NCI-H1436 (cell line): ENCODE measurements at places on chromosomes 1 and 21.

DNA sequence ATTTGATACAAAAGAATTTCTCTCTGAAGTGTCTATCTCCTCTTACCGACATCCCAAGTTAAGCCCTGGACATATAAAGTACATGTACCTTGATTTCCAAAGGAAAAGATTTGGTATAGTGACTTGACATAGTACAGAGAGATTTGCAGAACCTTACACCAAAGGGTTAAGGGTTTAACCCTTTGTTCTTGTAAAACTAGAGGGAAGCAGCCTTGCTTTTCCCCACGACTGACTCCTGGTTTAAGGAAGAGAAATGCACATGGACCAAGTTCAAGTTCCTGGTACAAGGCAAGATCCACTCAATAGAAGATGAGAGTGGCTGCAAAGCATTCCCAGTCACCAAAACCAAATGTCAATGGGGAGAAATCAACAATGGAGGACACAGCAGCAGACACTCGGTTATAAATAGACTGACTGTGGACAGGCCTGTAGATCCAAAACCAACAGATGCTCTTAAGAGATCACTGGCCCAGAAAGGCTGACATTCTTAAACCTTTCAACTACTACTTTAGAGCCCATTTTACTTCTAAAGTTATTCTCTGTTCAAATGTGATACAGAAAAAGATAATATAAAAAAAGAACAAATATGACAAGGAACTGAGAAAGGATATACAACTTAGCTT, 69.4 kb downstream of the PUM1 start:
- DNase-seq = no peak

- no peak for DNase-seq
Measured at GRCh38 chr1:151069103-151069486, 1.5 kb upstream of the GABPB2 start.

- DNase-seq = no peak
Measured at GRCh38 chr1:107147843-107148242, 7.0 kb downstream of the NTNG1 start.

DNA sequence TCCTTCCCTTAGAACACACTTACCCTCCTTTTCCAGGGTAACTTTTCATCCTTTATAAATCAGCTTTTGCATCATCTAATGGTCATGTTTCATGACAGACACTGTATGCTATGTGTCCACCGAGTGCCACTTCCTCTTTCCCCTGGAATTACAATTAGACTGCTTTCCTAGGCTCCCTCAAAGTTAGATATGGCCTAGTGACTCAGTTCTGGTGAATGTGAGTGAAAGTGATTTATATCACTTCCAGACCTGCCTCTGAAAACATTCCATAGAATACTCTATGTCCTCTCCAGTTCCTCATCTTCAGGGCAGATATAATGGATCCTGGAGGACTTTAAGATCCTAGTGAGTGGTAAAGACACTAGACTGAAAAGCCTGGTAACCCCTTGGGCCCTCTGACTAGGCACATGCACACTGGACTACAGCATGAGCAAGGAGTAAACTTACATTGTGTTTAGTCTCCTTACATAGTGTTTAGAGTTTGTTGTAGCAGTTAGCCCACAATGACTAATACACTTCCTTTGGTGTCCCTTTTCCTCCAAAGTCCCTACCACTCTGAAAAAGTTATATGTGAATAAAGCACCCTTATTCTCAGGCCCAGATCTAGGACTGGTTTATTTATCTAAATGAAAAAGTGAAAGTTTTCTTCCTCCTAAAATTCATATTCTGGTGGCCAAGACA, 59.3 kb downstream of the GPR88 start:
- no peak for DNase-seq

DNA sequence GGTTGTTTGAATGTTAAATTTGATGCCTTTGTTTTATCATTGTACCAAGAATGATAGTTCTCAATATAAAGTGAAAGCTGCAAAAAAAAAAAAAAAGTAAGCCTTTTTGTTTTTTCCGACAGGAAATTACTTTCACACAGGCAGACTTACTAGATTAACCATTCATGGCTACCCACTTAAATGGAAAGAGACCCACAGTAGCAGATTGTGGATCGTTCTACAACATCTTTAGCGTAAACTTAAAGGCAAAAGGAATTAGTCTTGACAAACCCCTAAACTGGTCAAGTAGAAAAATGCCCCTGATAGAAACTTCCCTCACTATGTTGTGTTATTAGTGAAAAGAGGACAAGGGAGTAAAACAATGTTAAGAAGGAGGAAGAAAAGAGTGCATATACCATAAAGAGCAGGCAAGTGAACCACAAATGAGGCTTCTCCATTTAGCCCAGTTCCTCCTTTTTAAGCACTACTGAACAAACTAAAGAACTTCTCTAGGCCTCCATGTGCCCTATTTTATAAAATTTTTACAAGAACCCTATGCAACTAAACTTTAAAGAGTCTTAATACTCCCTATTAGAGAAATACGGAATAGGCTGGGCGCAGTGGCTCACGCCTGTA, 1560.3 kb downstream of the MRPL39 start:
- no peak for DNase-seq

GRCh38 chr1:172781513-172782140, 122.7 kb downstream of the FASLG start:
- DNase-seq = no peak

- no peak for DNase-seq
Measured at GRCh38 chr1:20141466-20141865, 2.3 kb downstream of the PLA2G2F start.

GRCh38 chr1:19460535-19461219, 24.7 kb downstream of the CAPZB start:
- DNase-seq = no peak

GRCh38 chr1:13523780-13524477, 10.1 kb upstream of the LRRC38 start:
- DNase-seq = no peak

- no peak for DNase-seq
Measured at GRCh38 chr1:168792592-168793125, 63.7 kb upstream of the DPT start.

GRCh38 chr1:1678581-1679380, 13.8 kb downstream of the SLC35E2B start:
- no peak for DNase-seq

DNA sequence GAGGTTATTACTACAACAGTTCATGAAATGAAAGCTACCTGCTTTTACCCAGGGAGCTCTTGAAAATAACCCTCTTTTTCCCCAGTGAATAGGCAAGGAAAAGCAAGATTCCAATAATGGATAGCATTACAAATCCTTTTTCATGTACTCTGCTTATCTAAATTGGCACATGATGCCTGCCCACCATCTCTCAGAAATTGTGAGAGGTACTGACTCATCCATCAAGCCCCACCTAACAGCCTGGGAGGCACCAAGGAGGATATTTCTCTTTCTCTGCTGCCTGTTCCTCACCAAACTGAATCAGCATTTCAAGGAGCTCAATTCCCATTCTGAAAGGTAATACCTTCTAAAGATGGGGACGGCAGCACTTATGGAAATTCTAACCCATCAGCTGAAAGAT, 34.4 kb downstream of the PALMD start:
- no peak for DNase-seq

GRCh38 chr1:161952607-161953172, 71.0 kb downstream of the OLFML2B start:
- DNase-seq = no peak

- DNase-seq = no peak
Measured at GRCh38 chr21:42834726-42835191, 44.6 kb downstream of the WDR4 start.

DNA sequence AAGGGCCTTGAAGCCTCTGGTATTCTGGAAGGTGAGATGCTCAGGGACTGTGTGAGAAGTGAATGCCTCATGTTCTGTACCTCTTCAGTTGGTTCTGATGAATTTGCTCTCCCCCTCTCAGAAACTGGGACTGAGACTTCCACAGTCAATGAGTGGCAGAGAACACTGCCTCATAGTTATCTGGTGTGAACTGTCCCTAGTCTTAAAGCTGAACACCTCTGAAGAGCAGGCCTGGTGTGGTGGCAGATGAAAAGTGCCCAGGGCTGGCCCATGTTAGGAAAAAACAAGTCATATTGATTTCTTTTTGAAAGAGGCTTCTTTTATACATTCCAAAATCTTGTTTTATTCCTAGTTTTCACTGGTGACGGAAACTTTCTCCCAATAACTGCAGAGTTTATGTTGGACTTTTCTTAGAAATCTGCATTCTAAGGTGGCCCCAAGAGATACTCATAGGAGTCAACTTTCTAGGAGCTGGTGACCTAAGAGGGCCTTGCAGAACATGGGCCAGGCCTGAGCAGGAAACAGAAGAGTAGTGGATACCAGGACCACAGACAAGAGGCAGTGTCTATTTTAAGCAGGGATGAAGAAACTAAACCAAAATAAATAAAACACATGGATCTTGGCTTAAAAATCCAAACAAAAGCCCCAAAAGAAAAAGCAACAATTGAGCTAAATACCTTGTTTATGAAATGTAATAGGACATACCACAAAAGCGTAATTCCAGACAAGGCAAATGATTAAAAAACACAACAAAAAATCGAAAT, 19.5 kb downstream of the DUSP10 start:
- no peak for DNase-seq

DNA sequence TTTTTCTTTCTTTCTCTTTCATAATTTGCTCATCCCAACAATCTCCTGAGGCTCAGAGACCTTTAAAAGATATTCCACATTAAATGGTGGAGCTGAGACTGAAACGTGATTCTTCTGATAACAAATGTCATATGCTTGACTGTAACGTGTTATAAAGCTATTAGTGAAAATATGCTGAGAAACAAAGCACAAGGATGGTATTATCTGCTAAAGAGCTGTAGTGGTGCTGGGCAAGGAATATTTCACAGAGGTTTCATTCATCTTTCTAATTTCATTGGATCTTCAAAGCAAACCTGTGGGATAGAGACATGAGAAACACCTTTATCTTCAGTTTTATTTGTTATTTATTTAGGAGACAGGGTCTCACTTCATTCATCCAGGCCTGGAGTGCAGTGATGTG, 98.1 kb upstream of the WLS start:
- DNase-seq = no peak

DNA sequence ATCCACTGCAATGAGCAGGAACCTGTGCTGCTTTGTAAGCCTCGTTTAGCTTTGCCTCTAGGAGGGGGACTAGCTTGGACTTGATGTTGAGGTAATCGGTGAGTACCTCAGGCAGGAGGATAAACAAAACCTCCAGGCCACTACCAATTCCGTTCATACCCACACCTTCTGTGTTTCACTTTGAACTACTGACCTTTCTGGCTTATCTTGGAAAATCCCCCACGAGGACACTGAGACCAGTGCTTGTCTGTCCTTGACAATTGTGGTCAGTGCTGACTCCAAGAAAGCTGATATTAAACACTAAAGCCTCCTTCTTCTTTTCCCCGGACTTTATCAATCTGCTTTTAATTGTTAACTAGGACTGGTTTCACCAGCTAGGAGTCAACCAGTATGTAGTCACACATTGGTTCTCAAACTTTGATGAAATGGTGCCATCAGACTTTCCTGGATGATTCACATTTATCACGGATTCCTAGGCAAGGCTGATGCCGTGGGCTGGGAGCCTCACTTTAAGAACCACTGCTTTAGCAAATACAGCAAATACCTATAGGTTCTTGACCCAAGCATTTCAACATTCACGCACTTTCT, 52.7 kb downstream of the TGFB2 start:
- no peak for DNase-seq

GRCh38 chr21:34276711-34277425, 86.9 kb upstream of the KCNE2 start:
- no peak for DNase-seq

DNA sequence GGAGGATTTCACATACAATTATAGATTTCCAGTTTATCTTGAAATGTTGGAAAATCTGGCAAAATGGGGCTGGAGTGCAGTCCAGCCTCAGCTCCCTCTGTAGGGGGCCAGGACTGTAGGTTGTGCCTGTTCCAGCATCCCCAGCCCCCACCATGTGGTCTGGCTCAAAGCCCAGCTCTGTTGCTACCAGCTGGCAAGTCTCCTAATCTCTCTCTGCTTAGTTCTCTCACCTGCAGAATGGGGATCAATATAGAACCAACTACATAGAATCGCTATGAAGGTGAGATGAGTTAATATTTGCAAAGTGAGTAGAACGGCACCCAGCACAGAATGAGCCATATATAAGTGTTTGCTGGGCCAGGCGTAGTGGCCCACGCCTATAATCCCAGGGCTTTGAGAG, 50.0 kb upstream of the TARDBP start:
- DNase-seq = peak; percentile 20

DNA sequence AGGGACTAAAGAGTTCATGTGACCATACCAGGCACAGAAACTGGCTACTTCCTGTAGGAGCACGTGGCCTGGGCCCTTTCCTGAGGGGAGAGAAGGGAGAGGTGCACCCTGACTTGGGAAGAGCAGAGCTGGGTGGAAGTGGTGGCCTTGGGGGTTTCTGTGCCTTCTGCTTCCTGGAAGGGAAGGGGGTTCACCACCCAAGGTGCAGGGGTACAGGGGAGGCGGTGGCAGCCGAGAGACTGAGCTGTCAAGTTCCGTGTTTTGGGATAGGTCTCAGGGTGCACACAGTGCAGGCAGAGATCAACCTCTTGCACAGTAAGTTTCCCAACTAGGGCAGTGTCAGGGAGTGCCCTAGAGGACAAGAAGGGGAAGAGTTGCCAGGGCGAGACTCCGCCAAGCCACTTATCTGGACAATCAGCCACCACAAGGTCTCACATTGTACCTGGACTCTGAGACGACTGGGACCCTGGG, 10.1 kb downstream of the HECTD3 start:
- DNase-seq = no peak

- no peak for DNase-seq
Measured at GRCh38 chr1:234123867-234124266, 219.4 kb downstream of the SLC35F3 start.

DNA sequence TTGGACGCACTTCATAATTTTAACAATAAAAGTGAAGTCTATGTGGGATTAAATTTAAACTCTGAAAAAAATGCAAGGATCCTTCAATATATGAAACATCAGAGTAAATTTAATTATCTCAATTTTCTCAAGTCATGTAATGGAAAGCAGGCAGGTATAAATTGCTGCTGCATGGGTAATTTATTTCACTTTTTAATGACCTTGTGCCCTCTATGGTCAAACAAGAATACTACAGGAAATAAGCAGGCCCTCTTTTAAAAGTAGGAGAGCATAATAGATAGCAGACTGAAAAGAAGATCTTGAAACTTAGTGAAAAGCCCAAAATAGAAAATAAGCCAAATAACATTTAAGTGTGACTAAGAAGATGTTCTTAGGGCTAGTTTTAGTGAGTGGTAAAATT, 22.9 kb downstream of the BCAS2 start:
- DNase-seq = no peak

DNA sequence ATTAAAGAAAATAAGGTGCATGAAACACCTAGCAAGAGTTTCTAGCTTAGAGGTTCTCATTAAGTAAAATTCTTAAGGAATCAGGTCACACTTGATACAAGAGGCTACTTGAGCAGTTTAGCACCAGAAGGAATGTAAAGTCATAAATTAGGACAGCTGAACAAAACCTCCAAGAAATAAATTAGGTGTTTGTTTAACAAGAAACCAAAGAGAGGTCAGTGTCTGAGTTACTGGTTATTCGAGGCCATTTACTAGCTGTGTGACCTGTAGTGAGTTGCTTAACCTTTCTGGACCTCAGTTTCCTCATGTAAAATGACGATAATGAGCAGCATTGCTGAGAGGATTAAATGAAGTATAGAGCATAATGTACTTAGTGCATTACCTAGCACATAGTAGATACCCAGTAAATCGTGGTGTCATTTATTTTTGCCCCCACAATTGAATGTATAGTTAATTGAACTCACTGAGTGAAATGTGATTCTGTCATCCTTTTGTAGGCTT, 908 bp upstream of the ELK4 start:
- DNase-seq = no peak
